Tongue (tissue), 3 donors: ENCODE measurements at places on chromosomes 16 and 17. TPM values are rescaled to one million over a fixed set of nuclear protein-coding genes. Genes with fewer than 3 reads are reported as not detected.

Gene CD300LB
- total RNA-seq: 0.31 TPM

Gene CES4A
- 5.2 TPM for total RNA-seq

Gene P2RX5
- 13.5 TPM for total RNA-seq

Gene CPHXL2
- total RNA-seq: not detected

Gene TNRC6A
- total RNA-seq: 60.9 TPM

Gene NOD2
- total RNA-seq: 2.5 TPM

Gene KRTAP1-5
- total RNA-seq: not detected

Gene ACSM5
- not detected for total RNA-seq

Gene EVI2B
- total RNA-seq: 1.2 TPM

Gene WNT9B
- not detected for total RNA-seq

Gene NUPR1
- total RNA-seq: 1.4 TPM

Gene CPHXL
- total RNA-seq: not detected

Gene OR3A3
- total RNA-seq: not detected

Gene KCNJ12
- total RNA-seq: 34.0 TPM

Gene HLF
- total RNA-seq: 14.3 TPM

Gene CPNE7
- not detected for total RNA-seq

Gene KRT9
- total RNA-seq: not detected

Gene C17orf100
- 0.72 TPM for total RNA-seq

Gene ANKRD13B
- total RNA-seq: 13.8 TPM

Gene DNAH2
- 0.31 TPM for total RNA-seq
